ENCODE measurements at places on chromosomes 12 and 14. TPM values are rescaled to one million over a fixed set of nuclear protein-coding genes. Genes with fewer than 3 reads are reported as not detected.

The KCNA5 gene
- not detected for total RNA-seq

The ELK3 gene
- 17.6 TPM for total RNA-seq

The REM2 gene
- total RNA-seq: 0.21 TPM

The SCNN1A gene
- total RNA-seq: 1.5 TPM

The KLRC4 gene
- 3.6 TPM for total RNA-seq

The HSPB8 gene
- not detected for total RNA-seq

The NPAS3 gene
- not detected for total RNA-seq

The SAMD15 gene
- 0.40 TPM for total RNA-seq

The EXOC5 gene
- 69.6 TPM for total RNA-seq

The GPRC5D gene
- total RNA-seq: not detected

The ADAM20 gene
- total RNA-seq: 0.18 TPM

The RECQL gene
- 92.6 TPM for total RNA-seq

The FITM1 gene
- 2.1 TPM for total RNA-seq

The SYNDIG1L gene
- total RNA-seq: not detected

The KRT83 gene
- not detected for total RNA-seq
